T-helper 2 cell (primary cell): ENCODE measurements at places on chromosomes 1 and 21.
A peak's percentile ranks its signal among the peaks of the same experiment; 100 is the strongest.

DNA sequence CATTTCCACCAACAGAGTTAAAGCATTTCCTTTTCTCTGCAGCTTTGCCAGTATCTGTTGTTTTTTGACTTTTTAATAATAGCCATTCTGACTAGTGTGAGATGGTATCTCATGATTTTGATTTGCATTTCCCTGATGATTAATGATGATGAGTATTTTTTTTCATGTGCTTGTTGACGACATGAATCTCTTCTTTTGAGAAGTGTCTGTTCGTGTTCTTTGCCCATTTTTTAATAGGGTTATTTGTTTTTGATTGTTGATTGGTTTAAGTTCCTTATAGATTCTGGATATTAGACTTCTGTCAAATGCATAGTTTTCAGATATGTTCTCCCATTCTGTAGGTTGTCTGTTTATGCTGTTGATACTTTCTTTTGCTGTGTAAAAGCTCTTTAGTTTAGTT is 37.9 kb upstream of the PALMD start:
- DNase-seq, result no peak

GRCh38 chr1:36455386-36455785 is 5.1 kb upstream of the OSCP1 start:
- DNase-seq, result no peak

DNA sequence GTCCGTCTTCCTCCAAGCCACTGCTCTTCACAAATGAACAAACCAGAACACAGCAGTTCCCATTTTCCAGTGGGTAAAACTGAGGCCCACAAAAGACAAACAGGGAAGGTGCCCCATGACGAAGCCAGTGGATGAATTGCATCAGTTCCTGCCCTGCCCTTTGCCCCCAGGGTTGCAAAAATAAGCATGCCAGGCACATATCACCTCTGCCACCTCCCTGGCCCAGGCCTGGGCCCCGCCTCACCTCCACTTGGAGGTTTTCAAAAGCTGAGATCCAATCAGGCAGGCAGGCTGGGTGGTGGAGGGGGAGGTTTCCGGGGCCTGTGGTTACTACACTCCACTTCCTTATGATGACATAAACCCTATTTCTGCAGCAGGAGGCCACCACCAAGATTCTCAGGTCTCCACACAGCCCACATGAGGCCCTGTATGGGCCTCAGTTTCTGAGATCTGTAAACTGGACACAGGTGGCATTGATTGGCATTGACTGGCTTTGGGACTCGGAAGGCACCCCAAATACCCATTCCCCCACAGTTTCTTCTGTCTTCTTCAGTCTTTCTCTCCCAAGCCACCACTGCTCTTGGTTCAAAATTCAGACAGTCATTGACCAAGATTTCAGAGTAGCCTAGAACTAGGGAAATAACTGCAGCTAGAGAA is 4.1 kb downstream of the KIF21B start:
- peak; percentile 98 for DNase-seq

DNA sequence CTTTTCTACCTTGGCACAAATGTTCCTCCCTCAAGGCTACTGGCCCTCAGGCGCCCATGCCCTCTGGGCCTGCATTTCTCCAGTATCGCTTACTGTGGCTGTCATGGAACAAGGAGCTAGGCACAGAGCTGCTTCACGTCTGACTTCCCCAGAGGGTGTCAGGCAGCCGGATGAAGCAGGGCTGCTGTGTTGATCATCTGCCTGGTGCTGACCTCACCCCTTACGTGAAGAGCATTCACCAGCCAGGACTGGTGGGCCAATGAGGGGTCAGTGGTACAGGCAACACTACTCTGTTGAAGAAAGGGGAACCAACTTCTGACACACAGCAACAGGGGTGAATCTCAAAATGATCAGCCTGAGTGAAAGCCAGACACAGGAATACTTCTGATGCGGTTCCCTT is 215.5 kb upstream of the GALNT2 start:
- no peak for DNase-seq

DNA sequence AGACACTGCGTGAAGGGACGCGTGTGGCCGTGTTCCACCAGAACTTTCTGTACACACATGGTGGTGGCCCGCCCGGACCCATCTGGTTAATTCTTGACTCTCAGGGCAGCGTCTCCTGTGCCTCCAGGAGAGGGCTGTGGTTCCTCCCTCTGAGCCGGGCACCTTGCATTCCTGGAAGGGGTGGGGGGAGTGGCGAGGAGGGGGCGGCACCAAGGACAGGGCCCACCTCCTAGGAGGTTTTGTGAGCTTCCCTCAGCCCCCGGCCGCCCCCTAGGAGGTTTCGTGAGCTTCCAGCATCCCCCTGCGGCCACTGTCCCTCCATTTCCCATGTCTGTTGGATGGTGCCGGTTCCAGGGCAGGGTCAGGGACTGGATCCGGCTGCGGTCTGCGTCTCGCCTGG is 28.9 kb downstream of the FAAP20 start:
- no peak for DNase-seq

DNA sequence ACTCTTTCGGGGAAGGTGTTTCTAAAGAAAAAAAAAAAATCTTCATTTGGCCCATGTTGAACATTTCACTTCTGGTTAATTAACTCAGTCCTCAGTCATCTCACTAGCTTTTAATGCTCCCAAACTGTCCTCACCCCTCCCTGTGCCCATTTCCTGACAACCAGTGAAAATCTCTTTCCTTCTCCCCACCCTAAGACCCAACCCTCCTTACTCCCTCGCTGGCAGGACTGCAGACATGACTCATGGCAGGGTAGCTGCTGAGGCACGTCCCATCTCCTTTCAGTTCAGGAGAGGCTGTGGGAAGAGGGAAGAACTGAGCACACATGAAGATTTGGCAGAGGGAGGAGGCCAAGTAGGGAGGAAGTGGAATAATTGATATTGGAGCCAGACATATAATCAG is 12.6 kb downstream of the PKP1 start:
- no peak for DNase-seq

- DNase-seq, result no peak
Measured at GRCh38 chr21:40386294-40386911, 460.6 kb downstream of the DSCAM start.

GRCh38 chr1:39936724-39937491 is 18.0 kb upstream of the MFSD2A start:
- no peak for DNase-seq

DNA sequence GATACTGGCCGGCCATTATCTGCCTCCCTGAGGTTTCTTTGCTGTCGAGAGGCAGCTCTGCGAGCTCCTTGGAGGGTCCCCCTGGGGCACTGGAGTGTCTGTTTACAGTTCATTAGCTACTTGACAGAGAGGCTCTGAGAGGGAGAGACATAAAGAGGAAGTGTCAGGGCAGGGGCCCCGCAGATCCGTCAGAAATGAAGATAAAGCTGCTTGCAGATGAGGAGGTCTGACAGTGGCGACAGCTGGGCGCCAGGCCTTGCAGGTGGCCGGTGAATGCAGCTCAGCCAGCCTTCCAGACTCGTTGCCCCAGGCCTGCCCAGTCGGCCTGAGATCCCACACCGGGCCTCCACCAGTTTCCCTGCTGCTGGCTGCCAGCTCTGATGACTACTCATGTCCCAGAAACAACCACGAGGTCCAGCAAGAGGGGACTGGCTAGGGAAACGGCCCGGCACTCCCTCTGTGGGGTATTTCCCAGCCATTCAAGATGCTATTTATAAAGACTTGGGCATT is 84.7 kb downstream of the DISP3 start:
- DNase-seq, result no peak

GRCh38 chr1:35717911-35718476 is 690 bp downstream of the C1orf216 start:
- no peak for DNase-seq

DNA sequence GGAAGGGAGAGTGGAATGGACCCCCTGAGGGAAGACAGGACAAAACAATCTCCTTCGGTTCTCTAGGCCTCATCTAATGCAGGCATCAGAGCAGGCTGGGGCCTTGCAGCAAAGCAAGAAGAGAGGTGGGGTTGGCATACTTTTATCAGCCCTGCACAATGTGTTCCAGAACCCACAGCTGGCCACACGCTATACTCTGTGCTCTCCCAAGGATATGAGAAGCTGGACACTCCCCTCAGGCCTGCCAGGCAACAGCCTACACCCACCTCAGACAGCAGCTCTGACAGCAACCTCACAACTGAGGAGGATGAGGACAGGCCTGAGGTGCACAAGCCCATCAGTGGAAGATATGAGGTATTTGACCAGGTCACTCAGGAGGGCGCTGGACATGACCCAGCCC is 27.3 kb downstream of the LY9 start:
- no peak for DNase-seq

DNA sequence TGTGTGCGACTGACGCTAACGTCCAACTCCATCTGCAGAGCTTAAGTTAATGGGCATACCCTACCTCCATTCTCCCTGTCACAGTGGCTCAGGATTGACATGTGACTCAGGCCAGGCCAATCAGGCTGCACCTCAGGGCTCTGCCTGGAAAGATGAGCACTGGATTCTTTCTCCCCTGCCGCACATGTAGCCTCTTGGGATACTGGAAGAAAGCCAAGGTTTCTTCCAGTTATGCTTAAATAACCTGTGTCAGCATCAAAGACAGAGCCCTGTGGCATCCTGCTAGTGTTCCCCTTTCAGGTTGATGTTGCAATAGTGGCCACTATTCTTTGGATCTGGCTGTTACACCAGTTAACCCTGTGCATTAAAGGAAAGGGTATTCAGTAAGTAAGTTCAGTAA is 55.0 kb upstream of the SYT6 start:
- DNase-seq, result no peak

GRCh38 chr1:156667968-156668709 is 9.1 kb downstream of the NES start:
- no peak for DNase-seq

- no peak for DNase-seq
Measured at GRCh38 chr1:153842006-153842471, 66.8 kb downstream of the SLC27A3 start.

- DNase-seq, result no peak
Measured at GRCh38 chr21:31136891-31137290, 98.6 kb upstream of the KRTAP19-8 start.

- DNase-seq, result no peak
Measured at GRCh38 chr1:234715252-234716014, 105.5 kb upstream of the IRF2BP2 start.

- no peak for DNase-seq
Measured at GRCh38 chr1:29621826-29622435, 385.6 kb downstream of the PTPRU start.

- DNase-seq, result no peak
Measured at GRCh38 chr1:5466487-5466886, 525.7 kb downstream of the NPHP4 start.

DNA sequence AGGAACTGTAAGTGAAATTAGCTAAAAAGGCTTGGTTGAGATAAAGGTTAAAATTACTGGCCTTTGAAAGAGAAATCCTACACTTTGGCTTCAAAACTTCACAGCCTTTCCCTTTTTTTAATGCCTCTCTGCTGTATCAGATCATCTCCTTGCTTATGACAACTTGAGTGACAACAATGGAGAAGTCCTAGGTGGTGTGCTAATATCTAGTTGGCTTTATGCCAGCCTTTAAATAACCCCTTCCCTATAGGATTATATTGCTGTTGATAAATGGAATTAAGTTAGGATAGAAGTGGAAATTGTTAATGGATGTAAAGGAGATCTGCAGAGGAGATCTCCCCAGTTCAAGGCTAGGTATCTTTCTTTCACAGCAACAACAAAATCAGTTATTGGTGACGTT is 130.2 kb upstream of the ATP1B1 start:
- DNase-seq, result no peak

- DNase-seq, result no peak
Measured at GRCh38 chr1:27592232-27592930, 11.6 kb downstream of the AHDC1 start.

- DNase-seq, result peak; percentile 33
Measured at GRCh38 chr21:37257511-37257966, 9.6 kb downstream of the VPS26C start.

GRCh38 chr1:183403498-183403897 is 14.7 kb downstream of the NMNAT2 start:
- no peak for DNase-seq

DNA sequence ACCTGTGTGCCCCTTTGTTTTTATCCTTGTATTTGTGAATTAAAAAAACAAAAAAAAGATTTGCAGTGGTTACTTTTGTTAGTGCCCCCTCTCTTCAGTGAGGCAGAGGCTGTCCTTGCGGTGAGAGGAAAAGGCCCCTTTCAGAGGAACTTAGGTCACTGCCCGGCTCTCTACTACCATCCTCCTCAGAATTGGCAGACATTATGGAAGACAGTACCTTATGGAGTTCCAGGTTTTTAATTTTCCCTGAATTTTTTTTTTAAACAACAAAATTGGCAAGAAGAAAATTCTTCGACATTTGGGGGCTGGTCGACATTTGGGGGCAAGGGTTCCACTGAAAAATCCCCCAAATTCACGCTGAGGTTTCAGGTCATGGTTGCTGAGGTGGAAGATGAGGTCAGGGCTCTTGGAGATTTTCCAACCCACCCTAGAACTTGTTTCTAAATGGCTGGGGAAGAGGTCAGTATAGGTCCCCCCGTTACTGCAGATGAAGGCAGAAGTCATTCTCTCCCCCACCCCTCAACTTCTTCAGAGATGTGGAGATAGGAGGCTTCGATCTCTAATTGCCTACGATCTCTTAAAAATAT is 5.3 kb downstream of the RXFP4 start:
- no peak for DNase-seq

DNA sequence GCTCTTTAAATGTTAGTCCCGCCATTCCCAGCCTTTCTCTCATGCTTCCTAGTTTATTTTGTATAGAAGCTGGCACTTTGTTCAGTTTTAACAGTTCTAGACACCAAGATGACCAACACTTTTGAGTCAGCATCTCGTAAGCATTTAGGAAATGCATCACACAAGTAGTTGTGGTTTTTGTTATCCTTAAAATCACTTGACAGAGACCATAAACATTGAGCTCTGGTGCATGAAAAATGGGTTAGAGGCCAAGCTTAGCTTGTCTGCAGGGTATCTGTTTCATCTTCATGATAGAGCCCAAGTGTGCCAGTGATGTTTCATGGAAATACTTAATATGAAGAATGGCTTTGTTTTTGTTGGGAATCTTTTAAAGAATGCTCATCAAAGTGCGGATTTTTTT is 159.7 kb downstream of the DISP1 start:
- peak; percentile 85 for DNase-seq

DNA sequence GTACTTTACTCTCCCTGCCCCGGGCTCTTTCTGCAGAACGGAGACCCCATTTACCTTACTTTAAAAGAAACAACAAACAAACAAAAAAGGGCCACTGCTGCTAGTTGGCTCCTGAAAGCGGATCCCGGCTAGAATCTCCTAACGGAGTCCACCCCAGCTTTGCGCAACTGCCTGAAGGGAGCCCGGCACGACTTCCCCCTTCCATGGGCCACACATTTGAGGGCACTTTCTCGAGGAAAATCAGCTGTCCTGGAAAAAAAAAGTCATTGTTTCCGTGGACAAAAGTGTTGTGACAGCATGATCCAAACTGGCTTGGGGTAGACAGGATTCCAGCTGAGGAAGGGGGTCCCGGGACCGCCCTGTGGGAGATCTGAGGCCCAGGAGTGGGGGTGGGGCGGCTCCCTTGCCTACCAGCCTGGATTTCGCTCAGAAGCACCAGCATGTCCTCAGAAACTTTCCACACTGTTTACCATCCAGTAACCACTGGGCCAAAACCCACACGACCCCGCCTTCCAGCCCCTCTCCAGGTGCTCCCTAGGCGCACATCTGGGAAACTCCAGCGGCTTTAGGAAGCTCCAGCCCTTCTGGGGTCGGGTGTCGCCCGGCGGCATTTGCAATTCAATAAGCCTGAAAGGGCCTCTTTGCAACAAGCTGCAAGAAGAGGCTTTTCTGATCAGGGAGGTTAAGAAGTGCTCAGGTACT is 4.8 kb downstream of the RIPK4 start:
- no peak for DNase-seq
